Hindlimb muscle (tissue), 1 donor: ENCODE measurements at places on chromosomes 2 and 18.

GRCh38 chr2:172085460-172086159 is at the start of gene DLX1:
Gene DLX1, plus strand, starts transcription at chr2:172085507. Its CDS starts 171 bp downstream, at chr2:172085678.
- no peak for DNase-seq

DNA sequence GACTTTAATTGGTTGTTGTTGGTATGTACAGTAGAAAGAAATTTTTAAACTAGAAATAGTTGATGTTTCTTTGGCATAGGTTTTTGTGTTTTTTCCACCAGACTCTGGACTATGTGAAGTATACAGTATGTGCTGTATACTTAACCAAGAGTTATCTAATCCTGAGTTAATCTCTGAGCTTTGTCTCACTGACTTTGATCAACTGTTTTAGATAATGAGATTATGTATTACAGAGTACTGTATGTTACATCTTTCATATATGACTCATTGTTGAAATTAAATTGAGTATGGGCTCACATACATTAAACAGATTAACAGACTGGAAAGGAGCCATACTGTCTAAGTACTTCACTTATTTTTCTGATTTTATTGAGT is 38.0 kb downstream of the ACTR2 start:
- no peak for DNase-seq

DNA sequence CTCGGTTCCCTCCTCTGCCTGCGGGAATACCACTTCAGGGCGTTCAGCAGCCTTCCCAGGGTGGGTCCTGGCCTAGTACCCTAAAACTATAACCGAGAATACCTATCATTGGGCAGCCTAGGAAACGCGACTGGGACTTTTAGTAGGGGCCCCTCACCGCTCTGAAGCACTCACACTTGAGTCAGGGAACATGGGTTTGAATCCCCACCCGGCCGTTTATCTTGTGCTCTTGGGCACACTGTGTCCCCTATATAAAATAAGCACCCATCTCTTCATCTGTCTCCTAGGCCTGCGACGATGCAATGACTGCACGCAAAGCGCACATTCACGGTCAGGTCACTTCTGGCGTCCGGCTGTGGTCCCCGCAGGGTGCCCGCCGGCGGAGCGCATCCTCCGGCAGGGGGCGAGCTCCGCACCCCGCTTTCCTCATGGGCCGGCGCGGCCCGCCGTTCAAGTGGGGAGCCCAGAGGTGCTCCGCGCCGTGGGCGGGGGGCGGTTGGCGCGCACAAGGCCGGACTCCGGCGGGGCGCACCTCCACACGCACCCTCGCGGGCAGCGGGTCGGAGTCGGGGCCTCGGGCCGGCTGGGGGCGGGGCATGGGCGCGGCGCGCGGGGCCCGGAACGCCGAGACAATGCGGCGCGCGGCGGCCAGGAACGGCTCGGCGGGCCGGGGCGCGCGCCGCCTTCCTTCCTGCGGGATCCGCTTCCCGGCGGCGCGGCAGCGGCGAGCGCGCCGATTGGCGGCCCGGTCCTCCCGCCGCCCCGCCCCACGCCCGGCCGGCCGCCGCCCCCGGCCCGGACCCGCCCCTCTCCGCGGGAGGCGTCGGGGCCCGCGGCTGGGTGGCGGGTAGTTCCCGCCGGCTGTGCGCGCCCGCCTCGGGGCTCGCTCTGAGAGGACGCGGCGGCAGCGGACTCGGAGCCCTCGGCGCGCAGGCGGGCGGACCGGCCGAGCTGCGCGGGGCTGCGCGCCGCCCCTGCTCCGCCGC is at the start of gene ASAP2:
Gene ASAP2, plus strand, starts transcription at position 850 of the 986 bp plus-strand sequence. CDS start 293 bp downstream, outside the sequence.
- DNase-seq = peak; percentile 74

DNA sequence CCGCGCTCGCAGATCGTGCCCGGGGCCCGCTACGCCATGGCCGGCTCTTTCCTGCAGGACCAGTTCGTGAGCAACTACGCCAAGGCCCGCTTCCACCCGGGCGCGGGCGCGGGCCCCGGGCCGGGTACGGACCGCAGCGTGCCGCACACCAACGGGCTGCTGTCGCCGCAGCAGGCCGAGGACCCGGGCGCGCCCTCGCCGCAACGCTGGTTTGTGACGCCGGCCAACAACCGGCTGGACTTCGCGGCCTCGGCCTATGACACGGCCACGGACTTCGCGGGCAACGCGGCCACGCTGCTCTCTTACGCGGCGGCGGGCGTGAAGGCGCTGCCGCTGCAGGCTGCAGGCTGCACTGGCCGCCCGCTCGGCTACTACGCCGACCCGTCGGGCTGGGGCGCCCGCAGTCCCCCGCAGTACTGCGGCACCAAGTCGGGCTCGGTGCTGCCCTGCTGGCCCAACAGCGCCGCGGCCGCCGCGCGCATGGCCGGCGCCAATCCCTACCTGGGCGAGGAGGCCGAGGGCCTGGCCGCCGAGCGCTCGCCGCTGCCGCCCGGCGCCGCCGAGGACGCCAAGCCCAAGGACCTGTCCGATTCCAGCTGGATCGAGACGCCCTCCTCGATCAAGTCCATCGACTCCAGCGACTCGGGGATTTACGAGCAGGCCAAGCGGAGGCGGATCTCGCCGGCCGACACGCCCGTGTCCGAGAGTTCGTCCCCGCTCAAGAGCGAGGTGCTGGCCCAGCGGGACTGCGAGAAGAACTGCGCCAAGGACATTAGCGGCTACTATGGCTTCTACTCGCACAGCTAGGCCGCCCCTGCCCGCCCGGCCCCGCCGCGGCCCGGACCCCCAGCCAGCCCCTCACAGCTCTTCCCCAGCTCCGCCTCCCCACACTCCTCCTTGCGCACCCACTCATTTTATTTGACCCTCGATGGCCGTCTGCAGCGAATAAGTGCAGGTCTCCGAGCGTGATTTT is 7.6 kb downstream of the TBR1 start:
- no peak for DNase-seq

- DNase-seq = no peak
These were observed 22.9 kb downstream of the SH3BP4 start for GRCh38 chr2:234974501-234975385.

DNA sequence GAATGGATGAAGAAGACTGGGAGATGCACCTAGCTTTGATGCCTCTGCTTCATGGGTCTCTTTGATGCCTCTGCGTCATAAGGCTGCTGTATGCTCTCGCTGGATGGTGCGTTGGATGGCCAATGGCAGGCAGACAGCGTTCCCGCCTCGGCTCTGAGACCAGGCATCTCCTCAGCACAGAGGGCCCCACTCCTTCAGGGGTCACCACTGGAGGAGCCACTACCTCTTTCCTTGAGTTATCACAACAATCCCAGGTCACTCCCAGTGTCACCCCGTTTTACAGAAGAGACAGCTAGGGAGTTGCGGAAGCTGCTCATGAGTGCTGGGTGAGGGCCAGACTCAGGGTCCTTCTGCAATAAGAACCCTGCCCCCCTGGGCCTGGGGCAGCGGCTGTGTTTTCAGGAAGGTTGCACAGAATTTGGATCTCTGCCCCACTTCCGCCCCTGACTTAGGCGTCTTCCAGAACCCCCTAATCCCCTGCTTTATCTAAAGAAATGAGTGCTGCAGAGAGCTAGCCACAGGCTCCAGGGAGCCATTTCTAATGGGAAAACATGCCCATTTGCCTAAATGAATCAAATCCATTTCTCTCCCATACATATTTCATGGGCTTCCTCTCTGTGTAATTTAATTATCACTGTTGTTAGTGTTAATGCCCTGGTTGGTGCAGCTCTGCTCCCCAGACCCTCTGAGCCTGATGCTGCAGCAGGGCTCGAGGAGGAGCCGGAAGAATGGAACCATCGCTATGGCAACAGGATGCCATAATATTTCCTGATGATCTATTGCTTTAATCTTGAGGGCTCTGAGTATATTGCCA is 131.8 kb upstream of the HS6ST1 start:
- DNase-seq = no peak

DNA sequence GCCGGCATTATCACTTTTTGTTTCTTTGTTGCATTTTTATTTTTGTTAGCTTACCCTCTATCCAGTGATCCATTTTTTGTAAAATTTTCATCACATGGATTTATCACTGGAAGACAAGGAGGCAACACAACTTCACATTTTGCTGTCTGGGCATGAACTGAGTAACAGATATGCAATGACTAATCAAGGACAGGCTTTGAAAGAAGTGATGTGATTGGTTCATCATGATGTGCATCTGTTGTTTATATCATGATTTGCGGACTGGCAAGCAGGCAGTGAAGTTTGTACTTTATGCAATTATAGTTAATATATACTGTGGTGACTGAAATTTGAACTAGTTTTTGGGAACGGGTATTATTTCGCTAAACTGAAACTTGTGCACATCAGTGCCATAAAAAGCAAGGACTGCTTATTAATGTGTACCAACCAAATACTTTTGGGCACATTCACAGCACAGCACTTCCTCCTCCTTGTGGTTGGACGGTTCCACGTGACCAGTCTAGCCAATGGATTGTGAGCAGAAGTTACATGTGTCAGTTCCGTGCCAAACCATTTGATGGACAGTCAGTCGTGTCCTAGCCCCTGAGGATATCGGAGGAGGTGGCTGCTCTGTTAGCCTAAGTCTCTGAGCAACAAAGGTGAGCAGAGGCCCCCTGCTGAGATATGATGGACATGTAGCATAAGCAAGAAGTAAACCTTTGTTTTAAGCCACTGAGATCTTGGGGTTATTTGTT is 201.4 kb upstream of the SIX2 start:
- DNase-seq = no peak

GRCh38 chr2:219664944-219665343 is 37.5 kb downstream of the SLC4A3 start:
- peak; percentile 48 for DNase-seq

DNA sequence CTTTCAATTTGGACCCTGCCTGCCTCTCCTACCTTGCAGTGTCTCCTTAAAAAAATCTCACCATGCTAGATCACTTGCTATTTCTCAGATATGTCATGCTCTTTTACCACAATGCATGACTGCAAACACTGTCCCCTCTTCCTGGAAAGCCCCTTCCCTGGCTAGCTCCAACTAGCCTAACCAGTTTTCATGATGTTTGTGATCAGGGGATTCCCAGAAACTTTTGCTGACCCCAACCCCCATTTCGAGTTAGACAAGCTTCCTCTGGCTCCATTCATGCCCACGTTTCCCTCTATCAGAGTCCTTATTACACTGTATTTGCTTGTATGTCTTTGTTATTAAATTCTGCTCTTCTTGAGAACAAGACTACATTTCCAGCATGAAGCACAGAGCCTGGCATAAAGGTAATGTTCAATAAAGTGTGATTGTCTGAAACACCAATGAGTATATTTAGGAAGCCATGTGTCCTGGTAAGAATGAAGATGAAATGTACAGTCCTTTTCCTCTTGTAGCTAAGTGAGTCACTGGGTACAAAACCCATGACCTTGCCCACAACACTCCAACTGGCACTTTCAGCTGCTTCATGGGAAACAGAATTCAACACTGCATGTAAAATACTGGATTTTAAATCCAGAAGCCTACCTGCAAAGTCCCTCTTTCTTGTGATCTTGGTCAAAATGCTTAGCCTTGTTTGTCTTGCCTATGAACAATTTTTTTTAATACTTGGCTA is 62.0 kb upstream of the ATL2 start:
- DNase-seq = no peak

GRCh38 chr2:210224591-210224940 is 681 bp downstream of the ACADL start:
- no peak for DNase-seq

- DNase-seq = no peak
These were observed 15.3 kb upstream of the ALLC start for GRCh38 chr2:3642521-3643215.

GRCh38 chr2:70943205-70943871 is 7.6 kb downstream of the ATP6V1B1 start:
- DNase-seq = no peak

GRCh38 chr2:206343144-206343543 is 68.7 kb downstream of the ZDBF2 start:
- no peak for DNase-seq

DNA sequence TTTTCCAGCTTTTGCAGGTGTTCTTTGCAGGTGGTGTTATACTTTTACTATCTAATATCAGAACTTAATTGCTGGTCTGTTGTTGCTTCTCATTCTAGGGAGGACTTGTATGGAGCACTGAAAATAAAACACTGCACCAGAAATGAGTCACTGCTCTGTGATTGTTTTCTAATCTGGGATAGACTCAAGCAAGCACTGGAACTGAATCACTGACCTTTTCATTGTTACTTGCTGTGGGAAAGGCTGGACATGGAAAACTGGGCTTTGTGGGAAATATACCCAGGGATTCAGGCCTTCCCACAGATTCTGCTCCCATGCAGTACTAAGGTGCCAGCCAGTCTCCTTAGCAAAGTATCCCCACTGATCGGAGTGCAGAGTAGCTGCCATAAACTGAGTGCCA is 470.0 kb upstream of the GCFC2 start:
- no peak for DNase-seq

DNA sequence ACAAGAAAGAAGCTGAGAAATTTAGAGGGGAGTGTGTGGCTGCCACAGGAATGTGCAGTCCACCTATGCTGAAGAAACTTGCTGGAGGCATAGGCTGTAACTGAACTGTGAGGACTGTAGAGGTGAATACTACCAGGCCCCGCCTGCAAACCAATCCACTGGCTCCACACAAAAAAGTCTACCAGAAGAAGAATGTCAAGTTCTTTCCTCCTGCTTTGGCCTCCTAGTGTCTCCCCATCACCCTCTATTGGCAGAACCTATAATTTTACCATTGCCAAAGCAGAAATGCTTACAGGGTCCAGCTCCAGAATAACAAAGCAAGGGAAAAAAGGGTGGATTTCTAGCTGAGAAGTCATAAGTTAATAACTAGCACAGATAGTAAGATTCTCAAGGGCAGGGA is 5.9 kb upstream of the ATP5MC3 start:
- DNase-seq = no peak

DNA sequence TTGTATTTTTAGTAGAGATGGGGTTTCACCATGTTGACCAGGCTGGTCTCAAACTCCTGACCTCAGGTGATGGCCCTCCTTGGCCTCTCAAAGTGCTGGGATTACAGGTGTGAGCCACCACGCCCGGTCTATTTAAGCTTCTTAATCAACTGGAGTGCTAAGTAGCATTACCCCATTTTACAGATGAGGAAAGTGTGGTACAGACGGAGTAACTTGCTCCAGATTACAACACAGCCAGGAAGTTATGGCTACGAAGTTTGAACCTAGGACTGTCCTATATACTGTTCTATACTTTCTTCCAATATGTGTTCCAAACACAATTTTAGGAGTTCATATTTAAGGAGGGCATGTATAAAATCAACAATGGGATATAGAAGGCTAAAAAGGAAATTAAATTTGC is 197.7 kb downstream of the TGIF1 start:
- no peak for DNase-seq

- no peak for DNase-seq
These were observed 12.3 kb upstream of the DNAJB2 start for GRCh38 chr2:219266886-219267285.

DNA sequence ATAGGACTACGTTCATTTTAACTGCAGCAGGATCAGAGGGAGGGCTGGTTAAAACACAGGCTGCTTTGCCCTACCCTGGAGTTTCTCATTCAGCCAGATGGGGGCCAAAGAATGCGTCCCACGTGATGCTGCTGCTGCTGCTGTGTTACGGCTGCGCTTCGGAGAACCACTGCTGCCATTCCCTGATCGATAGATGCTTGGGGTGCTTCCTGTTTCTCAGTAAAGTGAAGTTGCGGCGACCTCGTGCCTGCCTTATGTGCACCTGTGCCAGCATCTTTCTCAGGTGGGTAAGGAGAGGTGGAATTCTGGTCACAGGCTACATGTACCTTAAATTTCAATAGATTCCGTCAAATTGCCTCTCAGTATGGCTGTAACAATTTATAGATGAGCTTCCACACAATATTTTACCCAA is 24.7 kb upstream of the TOGARAM2 start:
- DNase-seq = no peak
